Stimulated activated CD4-positive, alpha-beta T cell treated with anti-CD3 and anti-CD28 coated beads, Interleukin-15, amount 100 ng/mL, for 48 hours (primary cell): ENCODE measurements at places on chromosomes 11 and 22.

DNA sequence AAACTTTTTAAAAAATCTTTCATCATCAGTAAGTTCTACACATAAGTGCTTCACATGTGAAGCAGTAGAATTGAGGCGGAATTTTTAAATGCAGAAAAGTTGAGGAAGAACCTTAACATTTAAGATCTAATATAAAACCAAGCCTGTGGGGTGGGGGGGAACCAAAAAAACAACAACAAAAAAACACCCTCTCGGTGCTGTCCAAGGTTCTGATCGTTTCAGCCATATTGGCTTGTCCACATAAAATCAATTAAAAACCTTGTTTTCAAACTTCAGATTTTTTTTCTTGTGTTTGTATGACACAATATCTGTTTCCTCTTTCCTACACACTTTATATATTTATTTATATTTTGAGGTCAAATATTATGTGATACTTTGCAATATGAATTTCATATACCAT is 130.0 kb downstream of the WNT7B start:
- no peak for DNase-seq

DNA sequence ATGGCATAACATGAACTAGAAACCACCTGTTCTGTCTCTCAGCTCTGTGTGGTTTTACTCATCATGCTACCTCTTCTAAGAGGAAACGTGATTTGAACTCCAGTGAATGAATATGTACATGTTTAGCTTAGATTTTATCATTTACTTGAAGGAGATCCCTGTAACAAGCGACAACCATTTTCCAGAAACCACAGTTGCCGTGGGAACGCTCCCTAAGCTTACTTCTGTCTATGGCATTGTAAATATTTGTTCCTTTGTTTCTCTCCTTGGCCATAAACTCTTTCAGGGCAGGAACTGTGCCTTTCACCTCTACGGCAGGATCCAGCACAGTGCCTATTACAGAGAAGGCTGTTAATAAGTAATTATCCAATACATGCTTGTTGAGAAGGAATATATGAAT is 17.1 kb upstream of the TPH1 start:
- no peak for DNase-seq

DNA sequence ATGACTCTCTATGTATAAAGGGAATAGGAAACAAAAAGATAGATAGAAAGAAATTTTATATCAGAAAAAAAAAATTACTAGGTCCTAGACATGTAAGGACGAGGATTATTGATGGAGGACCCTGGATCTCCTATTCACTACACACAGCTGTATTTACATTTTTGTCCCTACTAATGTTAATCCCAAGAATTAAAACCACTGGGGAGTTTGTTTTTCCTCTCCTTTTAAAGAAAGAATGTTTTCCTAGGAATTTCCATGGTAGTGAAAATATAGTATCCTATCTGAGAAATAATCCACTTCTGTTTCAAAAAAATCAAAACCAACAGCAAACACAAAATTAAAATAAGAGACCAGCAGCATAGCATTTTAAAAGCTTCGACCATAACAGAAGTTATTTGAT is 41.1 kb downstream of the PDGFD start:
- DNase-seq: no peak

DNA sequence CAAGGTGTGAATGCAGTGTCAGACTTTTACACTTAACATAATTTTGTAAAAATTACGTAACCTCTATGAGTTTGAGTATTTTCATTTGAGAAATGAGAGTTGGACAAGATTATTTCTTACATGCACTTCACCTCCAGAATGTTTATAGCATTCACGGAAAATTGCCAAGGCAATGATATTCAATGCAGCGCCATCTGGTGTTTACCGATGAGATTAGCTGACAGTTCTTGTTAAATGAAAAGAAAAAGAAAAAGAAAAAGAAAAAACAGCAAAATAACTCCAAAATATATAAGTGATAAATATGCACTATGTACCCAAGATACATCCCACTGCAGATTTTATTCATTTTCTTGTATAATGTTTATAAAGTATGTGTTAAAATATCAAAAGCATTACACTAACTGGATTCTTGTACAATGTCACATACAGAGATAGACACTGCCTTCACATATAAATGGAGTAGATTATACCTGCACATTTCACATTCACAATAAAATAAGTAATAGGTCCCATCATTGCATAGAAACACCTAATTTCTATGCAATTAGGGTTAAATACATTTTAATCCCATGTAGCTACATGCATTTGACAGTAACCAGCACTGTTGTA is 976.3 kb upstream of the FAT3 start:
- no peak for DNase-seq

GRCh38 chr11:109046284-109046992 is 375.6 kb upstream of the C11orf87 start:
- DNase-seq: no peak

DNA sequence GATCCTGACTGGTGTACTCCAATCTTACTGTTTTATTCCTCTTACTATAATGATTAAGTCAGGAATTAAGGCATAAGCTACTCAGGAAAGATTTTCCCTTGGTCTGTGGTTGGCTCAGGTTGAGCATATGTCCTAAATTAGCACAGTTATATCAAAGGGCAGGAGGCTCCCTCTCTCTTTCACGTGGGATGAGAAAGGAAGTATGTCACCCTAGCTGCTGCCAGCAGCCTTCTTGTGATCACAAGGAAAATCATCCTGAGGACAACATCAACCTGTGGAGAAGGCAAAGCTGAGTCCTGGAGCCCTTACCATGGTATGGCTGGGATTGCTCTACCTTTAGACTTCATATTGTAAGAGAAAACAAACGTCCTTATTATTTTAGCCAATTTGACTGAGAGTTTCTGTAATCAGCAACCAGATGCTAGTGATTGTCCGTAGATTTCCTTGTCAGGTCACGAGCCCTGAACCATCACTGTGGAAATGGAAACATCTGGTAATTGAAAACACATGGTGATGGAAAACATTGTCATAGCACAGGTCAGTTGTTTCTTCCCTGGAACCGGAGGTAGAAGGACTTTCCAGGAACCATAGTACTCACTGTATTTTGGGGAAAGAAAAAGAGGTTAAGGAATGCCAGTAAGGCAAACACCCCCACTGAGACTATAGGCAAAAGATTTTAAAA is 40.6 kb upstream of the DEUP1 start:
- no peak for DNase-seq

- no peak for DNase-seq
These were observed 235.3 kb downstream of the CTTN start for GRCh38 chr11:70633610-70634009.
